ENCODE measurements at places on chromosomes 3 and 15. TPM values are rescaled to one million over a fixed set of nuclear protein-coding genes. Genes with fewer than 3 reads are reported as not detected.

GRM7 gene
- total RNA-seq: not detected

VEPH1 gene
- total RNA-seq: 0.25 TPM

CRYGS gene
- 0.96 TPM for total RNA-seq

PARL gene
- total RNA-seq: 67.7 TPM

FBXO40 gene
- total RNA-seq: not detected

SLC22A13 gene
- total RNA-seq: 0.07 TPM

RASGRP1 gene
- total RNA-seq: 0.35 TPM

GOLGA8S gene
- 0.18 TPM for total RNA-seq

DOCK3 gene
- total RNA-seq: 0.28 TPM

C3orf70 gene
- total RNA-seq: 0.16 TPM

SPSB4 gene
- 0.25 TPM for total RNA-seq

UBR1 gene
- total RNA-seq: 4.9 TPM

ZBED2 gene
- total RNA-seq: 0.12 TPM

GOLGA6L26 gene
- total RNA-seq: not detected

TAGLN3 gene
- total RNA-seq: not detected

EFHB gene
- 1.5 TPM for total RNA-seq

TMEM158 gene
- 9.7 TPM for total RNA-seq

SLC28A2 gene
- total RNA-seq: not detected

TMCO5A gene
- total RNA-seq: not detected

CHST2 gene
- 1.3 TPM for total RNA-seq

STOML1 gene
- 10.0 TPM for total RNA-seq

GHSR gene
- total RNA-seq: not detected

WDR93 gene
- total RNA-seq: 0.26 TPM

LRRC31 gene
- not detected for total RNA-seq

PLA2G4D gene
- total RNA-seq: not detected

NR2E3 gene
- total RNA-seq: 0.09 TPM

CHCHD4 gene
- total RNA-seq: 37.8 TPM

AGBL1 gene
- total RNA-seq: not detected

DLEC1 gene
- total RNA-seq: not detected

LMCD1 gene
- 82.1 TPM for total RNA-seq

CDC25A gene
- total RNA-seq: 10.2 TPM

GATA2 gene
- total RNA-seq: 4.4 TPM

CADM2 gene
- total RNA-seq: 0.27 TPM

BBS4 gene
- 17.4 TPM for total RNA-seq

PLCL2 gene
- total RNA-seq: 4.5 TPM

COPG1 gene
- total RNA-seq: 81.8 TPM

CMTM8 gene
- 12.8 TPM for total RNA-seq

CCDC14 gene
- total RNA-seq: 19.8 TPM

PARP15 gene
- not detected for total RNA-seq

CTDSPL gene
- total RNA-seq: 21.3 TPM

TMEM40 gene
- 0.25 TPM for total RNA-seq

APOD gene
- total RNA-seq: 1.2 TPM

CHST13 gene
- 0.61 TPM for total RNA-seq

GCSAM gene
- not detected for total RNA-seq

PAQR5 gene
- total RNA-seq: 109 TPM

NOX5 gene
- total RNA-seq: 0.18 TPM

Measured in A549 treated with dexamethasone at 1 μM for 4 hours (cell line).